RWPE1 (cell line): ENCODE measurements at places on chromosomes 2 and 18.

- DNase-seq, result no peak
Measured at GRCh38 chr2:54454548-54455130, 1.5 kb upstream of the SPTBN1 start.

GRCh38 chr2:144152817-144153271 lies 367.1 kb downstream of the ZEB2 start:
- no peak for DNase-seq

GRCh38 chr2:85994897-85995647 lies 106.3 kb upstream of the ST3GAL5 start:
- no peak for DNase-seq

GRCh38 chr2:8162552-8162951 lies 519.3 kb upstream of the ID2 start:
- DNase-seq, result no peak

- no peak for DNase-seq
Measured at GRCh38 chr2:205815673-205816072, 133.4 kb downstream of the NRP2 start.

DNA sequence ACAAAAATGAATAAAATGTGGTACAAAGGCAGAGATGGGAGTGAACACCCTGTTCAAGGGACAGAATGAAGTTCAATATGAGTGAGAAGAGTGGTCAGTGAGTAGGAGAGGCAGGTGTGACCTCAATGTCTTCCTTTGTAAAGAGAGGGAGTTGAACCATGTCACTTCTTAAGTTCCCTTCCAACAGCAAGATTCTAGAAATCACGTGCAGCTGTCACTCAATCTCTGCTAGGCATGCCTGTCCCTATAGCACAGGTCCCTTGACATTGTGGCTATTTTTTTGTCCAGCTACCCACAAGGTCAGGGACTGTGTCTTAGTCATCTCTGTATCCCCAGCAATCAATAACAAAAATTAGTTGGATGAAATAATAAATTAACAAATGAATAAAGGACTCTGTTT lies 66.9 kb downstream of the VSNL1 start:
- DNase-seq, result no peak

- no peak for DNase-seq
Measured at GRCh38 chr2:1132328-1132969, 181.8 kb downstream of the SNTG2 start.

- peak; percentile 9 for DNase-seq
Measured at GRCh38 chr2:151106805-151107506, 154.7 kb downstream of the RBM43 start.

- no peak for DNase-seq
Measured at GRCh38 chr2:7704296-7704865, 787.2 kb downstream of the RNF144A start.

GRCh38 chr2:6627316-6627715 lies 238.4 kb downstream of the CMPK2 start:
- DNase-seq, result no peak

GRCh38 chr2:19574778-19575260 lies 216.4 kb upstream of the OSR1 start:
- DNase-seq, result no peak

GRCh38 chr2:145043399-145043834 lies 523.5 kb upstream of the ZEB2 start:
- DNase-seq, result no peak

GRCh38 chr18:35478520-35479435 lies 19.0 kb downstream of the INO80C start:
- peak; percentile 88 for DNase-seq

DNA sequence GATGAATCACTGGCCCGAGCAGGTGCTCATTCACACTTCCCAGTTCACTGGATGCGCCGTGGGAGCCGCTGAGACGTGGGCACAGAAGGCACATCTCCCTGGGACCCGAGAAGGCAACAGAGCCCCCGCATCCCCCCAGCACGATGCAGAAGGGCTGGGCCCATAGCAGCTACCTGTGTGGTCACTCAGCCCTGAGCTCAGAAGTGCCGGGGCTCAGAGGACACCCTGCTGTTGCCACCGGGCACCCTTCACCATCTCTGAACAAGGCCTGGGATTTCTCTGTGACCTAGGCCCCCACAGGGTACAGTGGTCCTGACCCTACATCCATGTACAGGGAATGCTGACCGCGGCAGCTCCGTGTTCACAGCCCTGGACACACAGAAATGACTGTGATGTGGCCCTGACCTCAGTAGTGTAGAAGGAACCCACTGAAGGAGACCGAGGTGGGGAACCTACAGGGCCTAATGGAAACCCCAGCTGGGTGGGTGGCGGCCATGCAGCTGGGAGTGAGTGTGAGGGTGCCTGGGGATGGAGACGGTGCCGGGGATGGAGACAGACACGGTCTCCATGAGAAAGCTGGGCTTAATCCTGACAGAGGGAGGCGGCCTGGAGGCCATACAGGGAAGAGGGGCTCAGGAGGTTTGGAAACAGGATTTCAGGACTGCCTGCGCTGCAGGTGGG lies 111.9 kb upstream of the OTOS start:
- DNase-seq, result no peak
